ENCODE measurements at places on chromosomes 4 and X.
A peak's percentile ranks its signal among the peaks of the same experiment; 100 is the strongest.

DNA sequence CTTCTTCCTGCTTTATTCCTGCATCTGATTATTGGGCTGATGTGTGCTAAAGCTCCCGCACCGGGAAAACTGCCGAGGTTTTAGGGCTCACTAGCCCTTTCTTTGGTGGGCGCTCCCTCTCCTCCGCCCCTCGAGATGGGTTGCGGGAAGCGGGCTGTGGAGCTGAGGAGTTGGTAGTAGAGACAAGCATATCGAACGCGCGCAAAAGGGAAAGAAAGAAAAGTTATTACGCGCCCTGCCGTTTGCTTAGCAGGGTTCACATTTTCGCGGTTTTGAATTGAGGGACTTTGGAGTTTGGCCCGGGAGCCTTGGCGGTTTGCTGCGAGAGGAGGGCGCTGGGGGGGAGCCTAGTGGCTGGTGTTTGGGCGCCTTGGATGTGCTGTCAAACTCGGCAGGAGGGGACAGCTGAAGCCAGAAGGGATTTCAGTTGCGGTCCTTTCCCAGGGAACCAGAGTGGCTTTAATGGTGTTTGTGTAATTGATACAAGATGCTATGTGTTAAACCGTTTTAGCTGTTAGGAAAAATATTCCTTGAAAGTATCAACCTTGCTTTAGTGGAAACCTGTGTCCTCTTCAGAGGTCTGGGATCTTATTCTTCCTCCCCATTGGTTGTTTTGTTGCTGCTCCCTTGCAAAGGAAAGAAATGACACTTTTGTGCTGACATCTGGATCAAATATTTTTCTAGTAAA, 1.1 kb downstream of the GAB1 start:
- DNase-seq = no peak

- DNase-seq = no peak
These were observed 2412.8 kb downstream of the ARAP2 start for GRCh38 chr4:33831442-33832066.

DNA sequence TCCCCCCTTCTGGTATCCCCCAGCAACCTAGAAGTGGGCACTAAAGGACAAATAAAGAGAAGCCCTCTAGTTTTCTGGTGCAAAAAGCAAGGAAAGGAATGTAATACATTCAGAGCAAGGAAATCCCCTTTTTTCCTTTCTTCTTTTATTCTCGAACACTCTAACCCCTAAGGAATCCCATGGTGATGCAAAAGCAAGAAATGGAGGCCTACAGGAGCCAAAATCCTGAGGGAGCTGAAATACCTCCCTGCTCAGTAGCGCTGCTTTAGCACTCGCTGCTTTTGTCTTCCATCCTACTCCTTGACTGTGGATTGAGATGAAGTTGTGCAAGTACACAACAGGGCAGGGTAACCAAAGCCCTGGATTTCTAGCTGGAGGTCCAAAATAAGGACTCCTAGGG, 251.0 kb downstream of the PRDM5 start:
- no peak for DNase-seq

DNA sequence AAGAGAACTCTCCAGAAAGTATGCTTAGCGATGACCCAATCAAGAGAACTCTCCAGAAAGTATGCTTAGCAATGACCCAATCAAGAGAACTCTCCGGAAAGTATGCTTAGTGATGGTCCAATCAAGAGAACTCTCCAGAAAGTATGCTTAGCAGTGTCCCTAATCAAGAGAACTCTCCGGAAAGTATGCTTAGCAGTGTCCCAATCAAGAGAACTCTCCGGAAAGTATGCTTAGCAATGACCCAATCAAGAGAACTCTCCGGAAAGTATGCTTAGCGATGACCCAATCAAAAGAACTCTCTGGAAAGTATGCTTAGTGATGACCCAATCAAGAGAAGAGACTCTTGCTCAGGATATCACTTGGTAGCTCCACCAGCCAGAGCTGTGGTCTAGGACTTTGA, 92.5 kb downstream of the AFAP1 start:
- no peak for DNase-seq

DNA sequence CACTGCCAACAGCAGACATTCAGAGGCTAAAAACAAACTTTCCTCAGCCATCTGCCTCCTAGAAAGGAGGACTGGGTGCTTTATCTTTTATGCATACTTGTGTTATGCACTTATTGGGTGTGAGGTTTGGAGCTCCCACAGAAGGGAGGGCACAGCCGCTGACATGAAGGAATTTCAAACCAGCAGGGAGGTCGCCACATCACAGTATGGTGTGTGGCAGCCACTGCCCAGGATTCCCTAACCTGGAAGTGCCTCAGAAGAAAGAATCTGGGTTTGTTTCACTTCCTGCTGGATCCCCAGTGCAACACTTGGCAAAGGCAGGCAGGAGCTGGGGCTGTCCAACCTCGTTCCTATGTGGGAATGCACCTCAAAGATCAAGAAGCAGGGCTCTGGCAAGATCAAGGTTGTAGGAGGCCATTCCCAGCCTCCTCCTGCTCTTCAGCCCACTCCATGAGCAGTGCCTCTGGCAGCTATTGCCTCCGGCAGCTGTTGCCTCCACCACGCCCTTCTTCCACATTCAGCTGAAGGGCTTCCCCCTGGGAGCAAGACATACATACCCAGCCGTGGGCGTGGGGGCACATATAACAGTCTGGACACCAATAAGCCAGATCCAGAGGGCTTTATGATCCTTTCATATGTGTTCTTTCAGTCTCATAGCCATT, 109.0 kb upstream of the MAMLD1 start:
- no peak for DNase-seq

- DNase-seq = no peak
These were observed 125.7 kb downstream of the ZC4H2 start for GRCh38 chrX:64850371-64851082.

DNA sequence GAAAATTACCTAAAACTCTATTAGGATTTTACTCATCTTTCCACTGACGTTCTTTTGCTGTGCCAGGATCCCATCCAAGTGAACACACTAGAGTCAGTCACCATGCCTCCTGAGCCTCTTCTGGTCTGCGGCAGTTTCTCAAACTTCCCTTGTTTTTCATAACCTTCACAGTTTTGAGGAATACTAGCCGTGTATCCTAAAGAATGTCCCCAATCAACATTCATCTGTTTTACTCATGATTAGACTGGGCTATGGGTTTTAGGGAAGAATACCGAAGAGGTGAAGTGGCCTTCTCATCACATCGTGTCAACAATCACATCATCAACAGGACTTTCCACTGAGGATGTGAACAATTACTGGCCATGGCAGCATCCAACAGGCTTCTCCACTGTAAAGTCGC, 4.8 kb downstream of the LRP2BP start:
- DNase-seq = no peak

DNA sequence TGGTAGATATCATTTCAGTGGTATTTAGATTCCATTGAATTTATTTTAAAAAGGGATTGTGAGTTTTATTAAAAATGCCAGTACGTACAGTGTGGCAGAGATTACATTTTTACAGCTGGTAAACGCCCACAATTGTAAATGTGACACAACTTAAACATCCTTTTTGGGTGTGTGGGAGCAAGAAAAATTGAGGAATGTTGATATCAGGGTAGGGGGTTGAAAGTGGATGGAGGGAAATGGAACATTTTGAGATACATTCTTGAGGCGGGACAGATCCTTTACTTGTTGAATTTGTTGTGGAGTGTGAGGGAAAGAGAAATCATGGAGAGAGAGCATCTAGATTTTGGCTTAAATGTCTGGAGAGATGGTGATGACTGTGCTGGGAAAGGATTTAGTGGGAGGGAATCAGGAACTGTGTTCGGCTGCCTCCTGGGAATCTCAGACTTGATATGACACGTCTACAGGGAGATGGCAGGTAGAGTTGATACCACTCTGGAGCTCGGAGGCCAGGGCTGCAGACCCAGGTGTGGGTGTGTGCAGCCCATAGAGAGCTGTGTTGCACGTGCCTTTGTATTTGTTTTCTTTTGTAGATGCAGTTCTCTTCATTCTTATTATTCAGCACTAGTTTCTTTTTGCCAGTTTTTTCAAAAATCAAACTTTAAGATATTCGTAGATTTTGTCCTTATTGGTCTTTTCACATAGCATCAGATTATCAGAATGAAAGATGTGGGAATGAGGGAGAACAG, 10.8 kb downstream of the TMEM131L start:
- DNase-seq = no peak

GRCh38 chr4:158444621-158445020, 77.1 kb upstream of the RXFP1 start:
- no peak for DNase-seq

DNA sequence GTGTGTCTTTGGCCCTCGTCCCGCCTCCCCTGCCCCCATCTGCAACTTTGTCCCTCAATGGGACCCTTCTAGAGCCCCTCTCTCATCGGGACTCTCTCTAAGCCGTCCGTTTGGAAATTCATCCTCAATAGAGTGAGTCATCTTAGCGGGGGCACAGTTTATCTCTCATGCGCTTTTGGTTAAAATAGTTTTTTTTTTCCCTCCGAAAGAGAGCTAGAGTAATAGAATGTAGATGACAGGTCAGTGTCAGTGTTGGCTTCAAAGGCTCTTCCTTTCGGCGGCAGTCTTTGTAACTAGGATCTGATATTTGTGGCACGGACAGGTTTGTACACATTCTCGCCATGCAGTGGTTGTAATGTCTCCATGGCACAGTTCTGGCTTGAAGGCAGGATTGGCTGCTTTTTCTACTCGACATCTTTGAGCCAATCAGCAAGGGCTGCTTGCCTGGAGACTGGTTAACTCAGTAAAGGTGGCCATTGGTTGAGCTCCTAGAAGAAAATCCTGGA, 989 bp downstream of the N4BP2 start:
- peak; percentile 46 for DNase-seq

- no peak for DNase-seq
These were observed 38.1 kb upstream of the ARSH start for GRCh38 chrX:2967998-2968909.

- no peak for DNase-seq
These were observed 167.7 kb downstream of the MGST2 start for GRCh38 chr4:139833151-139833910.

DNA sequence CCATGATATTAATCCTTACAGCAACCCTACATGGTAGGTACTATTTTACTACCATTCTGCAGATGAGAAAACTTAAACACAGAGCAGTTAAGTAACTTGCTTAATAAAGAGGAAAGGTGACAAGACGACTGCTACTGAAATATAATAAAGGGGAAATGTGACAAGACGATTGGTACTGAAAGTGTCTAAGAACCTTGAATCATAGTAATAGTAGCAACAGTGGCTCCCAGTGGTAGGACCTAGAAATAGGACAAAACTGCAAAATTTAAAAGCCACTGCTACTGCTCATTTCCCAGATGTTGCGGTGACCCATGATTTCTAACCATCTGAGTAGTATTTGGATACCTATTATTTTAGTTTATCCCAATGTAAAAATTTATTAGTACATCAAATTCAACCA, 89.5 kb downstream of the TASL start:
- no peak for DNase-seq

- DNase-seq = no peak
These were observed 60.7 kb upstream of the RAPGEF2 start for GRCh38 chr4:159042097-159042605.

- DNase-seq = no peak
These were observed 109.1 kb upstream of the BMP3 start for GRCh38 chr4:80921441-80921840.

DNA sequence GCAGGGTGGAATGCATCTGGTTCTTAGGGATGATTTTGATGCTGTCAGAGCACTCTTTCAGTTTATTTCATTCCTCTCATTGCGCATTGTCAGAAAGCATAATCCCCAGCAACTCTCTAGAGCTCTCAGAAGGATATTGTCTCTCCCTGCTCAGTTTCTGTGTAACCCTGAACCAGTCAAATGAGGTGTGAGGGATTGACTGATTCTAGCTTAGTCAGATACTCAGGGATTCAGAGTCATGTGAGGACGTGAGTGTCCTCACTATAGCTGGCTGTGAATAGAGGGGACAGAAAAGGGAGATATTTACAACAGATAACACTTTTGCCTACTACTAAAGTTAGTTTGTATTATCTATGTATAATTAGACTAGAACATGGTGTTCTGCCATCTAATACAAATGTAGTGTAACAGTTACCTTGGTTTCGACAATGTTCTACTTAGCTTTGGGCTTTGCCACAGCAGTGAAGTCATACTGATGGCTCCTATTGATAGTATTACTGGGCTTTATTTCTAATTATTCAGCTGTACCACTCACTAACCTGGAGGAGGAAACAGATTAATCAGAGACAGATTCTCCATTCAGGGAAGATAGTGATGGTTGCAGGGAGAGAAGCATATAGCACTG, 19.5 kb downstream of the AP1AR start:
- DNase-seq = no peak

GRCh38 chrX:94256396-94256795, 582.4 kb downstream of the FAM133A start:
- DNase-seq = no peak

- peak; percentile 23 for DNase-seq
These were observed 840 bp upstream of the CLCN3 start for GRCh38 chr4:169619518-169619957.

DNA sequence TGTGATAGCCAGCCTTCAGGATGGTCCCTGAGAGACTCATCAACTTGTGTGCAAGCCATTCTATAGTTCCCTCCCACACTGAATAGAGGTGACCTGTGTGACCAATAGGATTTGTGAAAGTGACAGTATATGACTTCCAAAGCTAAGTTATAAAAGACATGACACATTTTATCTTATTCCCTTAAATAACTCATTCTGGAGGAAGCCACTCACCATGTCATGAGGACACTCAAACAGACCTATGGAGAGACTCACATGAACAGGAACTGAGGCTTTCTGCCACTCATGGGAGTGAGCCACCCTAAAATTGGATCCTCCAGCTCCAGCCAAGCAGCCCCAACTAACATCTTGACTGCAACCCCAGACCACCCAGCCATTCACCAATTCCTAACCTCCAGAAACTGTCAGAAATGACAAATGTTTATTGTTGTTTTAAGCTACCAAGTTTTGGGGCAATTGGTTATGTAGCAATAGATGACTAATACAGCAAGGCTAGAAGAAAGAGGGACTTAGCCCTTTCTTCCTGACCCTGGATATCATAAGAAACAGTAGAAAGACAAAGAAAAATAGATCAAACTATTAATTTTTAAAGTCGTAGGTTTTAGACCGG, 9.0 kb upstream of the CHIC2 start:
- no peak for DNase-seq

GRCh38 chr4:26912810-26913209, 52.2 kb downstream of the STIM2 start:
- no peak for DNase-seq

DNA sequence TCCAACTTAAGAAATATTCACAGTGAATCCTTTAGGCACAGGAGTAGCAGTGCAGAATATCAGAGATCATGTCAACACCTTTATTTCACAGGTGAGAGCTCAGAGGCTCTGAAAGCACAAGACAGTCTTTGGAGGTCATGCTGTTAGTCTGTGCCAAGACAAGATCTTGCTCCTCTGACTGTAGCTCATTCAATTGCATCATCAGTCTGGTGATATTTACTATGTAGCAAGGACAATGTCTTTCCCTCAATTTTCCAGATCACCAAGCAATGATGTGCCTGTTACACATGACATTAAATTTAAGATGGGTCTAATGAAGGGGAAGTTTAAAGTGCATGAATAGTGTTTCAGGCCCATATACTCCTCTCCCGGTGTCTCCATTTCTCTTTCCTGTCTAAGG, 277.5 kb downstream of the IL15 start:
- DNase-seq = no peak
